ACHN (cell line): ENCODE measurements at places on chromosomes 13 and 19.

- DNase-seq = peak; percentile 50
Observed at GRCh38 chr13:52001120-52001731, 10.0 kb downstream of the ATP7B start.

DNA sequence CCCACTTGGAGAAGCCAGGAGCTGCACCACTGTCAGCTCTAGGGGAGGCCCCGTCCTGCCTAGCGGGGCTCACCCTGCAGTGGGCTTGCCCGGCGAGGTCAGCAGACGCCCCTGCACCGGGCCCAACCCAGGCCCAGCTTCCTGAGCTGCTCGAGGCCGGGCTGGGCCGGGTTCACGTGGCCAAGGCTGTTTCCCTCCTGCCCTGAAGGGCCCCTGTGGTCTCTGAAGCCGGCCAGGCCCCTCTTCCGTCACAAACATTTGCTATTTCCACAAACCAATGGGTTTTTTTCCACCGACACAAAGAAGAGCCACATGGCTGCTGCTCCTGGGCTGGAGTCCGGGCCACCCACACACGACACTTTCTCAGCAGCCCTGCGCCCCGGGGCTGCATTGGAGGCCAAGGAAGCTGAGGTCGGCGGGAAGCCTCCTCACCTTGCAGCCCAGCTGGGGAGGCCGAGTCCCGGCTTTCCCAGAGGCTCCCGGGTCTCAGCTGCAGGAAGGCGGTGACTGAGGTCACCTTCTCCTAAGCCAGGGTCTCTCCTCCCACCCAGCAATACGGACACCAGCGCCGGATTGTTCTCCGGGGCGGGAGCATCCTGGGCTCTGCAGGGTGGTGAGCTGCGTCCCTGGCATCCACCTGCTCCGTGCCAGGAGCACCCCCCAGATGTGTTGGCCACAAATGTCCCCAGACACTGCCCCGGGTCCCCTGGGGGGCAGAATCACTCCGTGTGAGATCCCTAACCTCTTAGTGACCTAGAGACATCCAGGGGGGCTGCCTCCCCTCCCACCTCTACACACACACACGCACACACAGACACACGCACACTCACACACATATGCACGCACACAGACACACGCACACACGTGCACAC is 80.5 kb downstream of the GADD45B start:
- no peak for DNase-seq

GRCh38 chr19:44738136-44738535 is 10.4 kb upstream of the BCL3 start:
- DNase-seq = no peak

DNA sequence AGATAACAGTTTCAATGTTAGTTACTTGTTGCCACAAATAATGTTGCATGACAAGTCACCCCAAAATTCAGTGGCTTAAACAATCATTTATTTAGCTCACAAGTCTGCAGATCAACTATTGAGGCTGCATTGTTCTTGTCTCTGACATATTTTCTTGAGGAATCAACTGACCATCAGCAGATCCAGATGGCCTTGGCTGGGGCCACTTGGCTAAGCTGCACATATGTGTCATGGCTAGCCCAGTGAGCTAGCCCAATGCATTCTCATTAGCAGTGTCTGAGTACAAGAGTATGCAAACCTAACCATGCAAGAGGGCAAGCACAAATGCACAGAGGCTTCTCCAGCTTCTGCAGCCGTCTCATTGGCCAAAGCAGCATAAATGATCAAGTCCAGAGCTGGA is 180.4 kb downstream of the DNAJC15 start:
- DNase-seq = no peak

DNA sequence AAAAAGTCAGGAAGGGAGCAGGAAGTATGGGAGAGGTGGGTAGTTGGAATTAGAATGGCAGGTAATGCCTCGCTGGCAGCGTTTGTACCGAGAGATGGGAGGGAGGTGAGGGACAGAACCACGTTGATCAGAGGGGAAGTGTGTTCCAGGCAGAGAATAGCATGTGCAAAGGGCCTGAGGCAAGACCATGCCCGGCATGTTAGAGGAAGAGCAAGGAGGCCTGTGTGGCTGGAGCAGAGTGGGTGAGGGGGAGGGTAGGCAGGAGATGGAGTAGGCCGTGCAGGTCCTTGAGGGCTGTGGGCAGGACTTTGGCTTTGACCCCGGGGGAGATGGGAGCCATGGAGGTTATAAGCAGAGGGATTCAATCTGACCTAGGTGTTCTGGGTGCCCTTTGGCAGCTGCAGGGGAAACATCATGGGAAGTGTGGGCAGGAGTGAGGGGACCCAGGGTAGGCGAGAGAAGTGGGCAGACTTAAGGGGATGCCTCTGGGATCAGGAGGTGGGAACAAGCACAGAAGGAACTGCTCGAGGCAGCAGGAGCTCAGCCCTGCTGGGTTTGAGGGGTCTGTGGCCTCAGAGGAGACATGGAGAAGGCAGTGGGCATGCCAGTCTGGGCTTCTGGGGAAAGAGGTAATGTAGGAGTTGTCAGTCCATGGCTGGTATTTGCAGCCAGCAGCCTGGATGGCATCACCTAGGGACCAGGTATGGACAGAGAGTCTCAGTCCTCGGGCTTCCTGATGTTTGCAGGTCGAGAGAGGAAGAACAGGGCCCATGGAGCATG is 48.8 kb downstream of the CD320 start:
- no peak for DNase-seq

- no peak for DNase-seq
Observed at GRCh38 chr19:1383017-1383311, 743 bp upstream of the NDUFS7 start.

- no peak for DNase-seq
Observed at GRCh38 chr19:45163156-45163555, 2.4 kb upstream of the NKPD1 start.

GRCh38 chr13:87953381-87953780 is 282.2 kb downstream of the SLITRK5 start:
- no peak for DNase-seq

- no peak for DNase-seq
Observed at GRCh38 chr19:58367698-58368454, 5.3 kb upstream of the ZNF497 start.

DNA sequence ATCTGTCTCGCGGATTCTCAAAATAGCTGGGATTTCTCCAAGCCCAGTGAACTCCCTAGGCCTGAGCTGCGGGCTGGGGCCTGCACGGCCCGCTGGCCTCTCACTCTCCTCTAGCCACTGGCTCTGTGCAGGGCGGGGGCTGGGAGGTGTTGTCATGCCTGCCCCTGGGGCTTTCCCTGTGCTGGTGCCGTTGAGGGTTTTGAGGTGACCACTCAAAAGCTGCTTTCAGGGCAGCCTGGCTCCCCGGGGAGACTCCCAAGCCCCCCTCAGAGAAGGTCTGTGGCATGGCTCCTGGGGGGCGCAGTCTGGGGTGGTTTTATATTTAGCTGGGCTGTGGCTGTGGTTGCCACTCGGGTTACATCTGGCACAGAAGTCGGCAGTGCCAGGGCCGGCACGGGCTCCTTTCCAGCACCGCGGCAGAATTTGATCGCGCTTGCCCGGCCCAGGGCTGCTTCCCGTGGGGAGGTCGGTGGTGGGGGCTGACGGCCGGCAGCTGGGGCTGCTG is 10.0 kb downstream of the NDUFB7 start:
- DNase-seq = no peak
